ENCODE measurements at places on chromosomes 1 and 21.

- no peak for DNase-seq
Measured at GRCh38 chr1:63983391-63984256, 209.8 kb downstream of the ROR1 start.

DNA sequence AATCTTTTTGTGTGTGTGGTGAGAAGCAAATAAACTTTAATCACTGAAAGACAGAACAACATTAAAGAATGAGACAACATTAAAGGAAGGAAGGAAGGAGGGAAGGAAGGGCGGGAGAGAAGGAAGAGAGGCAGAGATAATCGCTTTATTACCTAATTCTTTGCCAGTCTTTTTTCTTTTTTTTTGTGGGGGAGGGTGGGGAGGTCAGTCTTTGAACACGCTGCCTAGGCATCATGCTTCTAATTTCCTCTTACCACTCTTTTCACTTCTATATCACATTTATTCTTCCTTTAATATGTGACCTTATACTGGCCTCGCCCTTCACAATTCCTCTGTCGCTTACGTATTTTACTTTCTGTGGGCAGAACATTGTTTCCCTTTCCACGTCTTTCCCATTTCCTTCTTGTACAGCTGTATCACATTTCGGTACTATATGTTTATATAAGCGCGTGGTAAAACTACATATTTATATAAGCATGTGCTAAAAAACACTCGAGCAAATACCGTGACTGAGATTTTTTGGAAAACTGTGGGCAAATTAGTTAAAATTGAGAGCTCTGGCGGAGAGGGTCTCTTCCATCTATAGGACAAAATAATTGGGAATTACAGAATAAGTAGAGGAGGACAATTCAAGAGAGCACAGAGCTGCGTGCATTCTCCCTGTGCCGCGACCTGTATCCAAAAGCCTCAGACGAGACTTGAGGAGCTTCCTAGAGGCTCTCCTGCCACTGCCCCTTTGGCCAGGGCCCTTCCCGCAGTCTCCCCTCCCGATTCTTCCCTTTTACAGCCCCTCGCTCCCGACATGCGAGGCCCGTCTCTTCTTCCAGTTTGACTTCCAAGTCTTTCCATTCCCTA lies 823 bp upstream of the PRKAA2 start:
- DNase-seq = no peak

- peak; percentile 39 for DNase-seq
Measured at GRCh38 chr1:35660581-35661473, 19.5 kb upstream of the PSMB2 start.

DNA sequence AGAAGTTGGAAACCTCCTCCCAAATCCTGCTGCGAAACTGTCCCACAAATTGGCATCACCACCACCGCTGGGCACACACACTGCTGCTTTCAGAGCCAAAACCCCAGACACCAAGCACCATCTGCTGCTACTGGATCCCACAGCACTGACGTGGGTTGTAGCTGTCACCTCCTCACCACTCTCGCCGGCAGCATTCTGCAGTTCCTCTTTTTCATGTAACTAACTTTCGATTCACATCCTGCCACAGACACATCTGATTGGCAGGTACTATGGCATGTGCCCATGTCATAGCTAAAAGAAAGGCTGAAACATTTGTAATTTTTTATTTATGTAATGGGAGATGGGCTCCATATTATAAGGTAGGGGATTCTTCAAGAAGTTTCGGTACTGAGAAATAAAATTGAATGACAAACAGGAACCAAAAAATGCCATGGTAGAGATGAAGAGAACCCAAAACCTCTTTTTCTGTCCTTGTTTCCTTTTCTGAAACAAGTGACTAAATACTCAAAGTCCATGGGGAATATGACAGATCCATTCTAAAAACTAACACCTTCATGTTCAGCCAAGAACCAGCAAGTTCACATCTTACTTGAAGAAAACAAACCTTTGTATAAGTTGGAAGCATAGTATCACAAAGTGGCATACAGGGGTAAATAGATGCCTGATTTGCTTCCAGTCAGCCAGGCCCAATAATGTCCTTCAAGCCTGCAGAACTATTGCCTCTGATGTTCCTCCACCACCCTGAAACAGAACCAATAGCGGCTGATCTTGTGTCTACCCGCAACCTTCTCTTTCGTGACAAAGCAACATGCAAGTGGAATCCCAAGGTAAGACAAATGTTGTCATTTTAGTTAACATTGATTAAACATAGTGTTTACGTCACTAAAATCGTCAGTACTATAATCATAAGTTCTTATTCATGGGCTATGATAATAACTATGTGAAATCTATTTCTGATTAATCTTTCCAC lies 26.6 kb upstream of the RGS13 start:
- DNase-seq = peak; percentile 94

- DNase-seq = peak; percentile 23
Measured at GRCh38 chr1:64675718-64676345, 69.0 kb upstream of the RAVER2 start.

DNA sequence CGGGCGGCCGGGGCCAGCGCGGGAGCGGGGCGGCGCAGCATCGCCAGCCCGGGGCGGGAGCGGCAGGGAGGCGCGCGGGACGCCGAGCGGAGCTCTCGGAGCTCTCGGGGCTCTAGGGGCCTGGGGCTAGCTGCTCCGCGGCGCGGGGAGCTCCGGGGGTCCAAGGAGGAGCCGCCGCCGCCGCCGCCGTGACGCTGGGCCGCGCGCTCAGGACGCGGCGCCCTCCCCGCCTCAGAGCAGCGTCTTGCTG lies 147 bp downstream of the CLSTN1 start:
- DNase-seq = no peak

GRCh38 chr1:179973198-179974110 lies 18.8 kb downstream of the CEP350 start:
- peak; percentile 41 for DNase-seq

- peak; percentile 97 for DNase-seq
Measured at GRCh38 chr1:234841710-234842231, 231.8 kb upstream of the IRF2BP2 start.

DNA sequence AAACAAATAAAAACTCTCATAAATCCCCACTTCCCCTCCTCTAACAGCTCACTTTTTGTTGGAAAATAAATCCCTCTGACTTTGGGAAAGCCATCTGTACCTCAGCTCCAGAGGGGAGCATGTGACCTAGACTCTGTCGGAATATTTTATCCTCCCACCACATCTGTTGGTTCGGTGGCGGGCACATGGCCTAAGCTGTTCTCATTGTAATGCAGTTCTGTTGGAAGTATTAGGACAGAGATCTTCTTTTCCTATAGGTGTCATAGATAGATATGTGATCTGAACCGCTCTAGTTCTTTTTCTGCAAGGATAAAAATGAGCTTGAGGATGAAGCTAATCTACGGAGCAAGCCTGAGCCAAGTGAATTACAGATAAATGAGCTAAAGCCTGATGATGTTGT lies 50.5 kb upstream of the EPS8L3 start:
- DNase-seq = no peak

DNA sequence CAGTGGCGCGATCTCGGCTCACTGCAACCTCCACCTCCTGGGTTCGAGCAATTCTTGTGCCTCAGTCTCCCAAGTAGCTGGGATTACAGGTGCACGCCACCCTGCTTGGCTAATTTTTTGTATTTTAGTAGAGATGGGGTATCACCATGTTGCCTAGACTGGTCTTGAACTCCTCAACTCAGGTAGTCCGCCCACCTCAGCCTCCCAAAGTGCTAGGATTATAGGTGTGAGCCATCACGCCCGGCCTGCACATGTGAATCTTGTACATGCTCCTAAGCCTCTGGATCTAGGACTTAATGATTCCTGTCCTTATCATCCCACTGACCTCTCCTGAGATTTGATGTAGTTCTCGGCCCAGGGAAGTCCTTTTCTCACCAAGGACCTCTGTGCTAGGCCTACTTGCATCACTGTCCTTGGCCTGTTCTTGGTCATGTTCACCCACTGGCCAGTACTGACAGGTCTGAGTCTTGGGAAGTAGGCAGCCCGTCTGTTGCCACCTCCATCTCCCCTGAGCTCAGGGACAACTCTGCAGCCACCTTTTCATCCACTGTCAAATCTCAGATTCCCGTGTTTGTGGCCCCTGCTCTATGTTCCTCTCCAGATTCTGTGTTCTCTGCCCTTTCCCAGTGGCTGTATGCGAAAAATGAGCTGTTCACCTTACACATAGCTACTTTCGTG lies 9.4 kb downstream of the HYI start:
- DNase-seq = no peak

- no peak for DNase-seq
Measured at GRCh38 chr1:243719476-243719875, 130.6 kb downstream of the AKT3 start.

GRCh38 chr21:32299695-32300094 lies 1.0 kb downstream of the MRAP start:
- DNase-seq = no peak

- peak; percentile 92 for DNase-seq
Measured at GRCh38 chr1:117758444-117759316, 152.8 kb downstream of the TENT5C start.

- DNase-seq = no peak
Measured at GRCh38 chr1:246726255-246726679, 2.1 kb downstream of the SCCPDH start.

GRCh38 chr21:44952929-44953627 lies 13.2 kb downstream of the SLX9 start:
- no peak for DNase-seq

GRCh38 chr1:156421062-156421938 lies 52.3 kb downstream of the RHBG start:
- no peak for DNase-seq

GRCh38 chr1:67170751-67171573 lies 4.7 kb downstream of the IL23R start:
- DNase-seq = no peak

DNA sequence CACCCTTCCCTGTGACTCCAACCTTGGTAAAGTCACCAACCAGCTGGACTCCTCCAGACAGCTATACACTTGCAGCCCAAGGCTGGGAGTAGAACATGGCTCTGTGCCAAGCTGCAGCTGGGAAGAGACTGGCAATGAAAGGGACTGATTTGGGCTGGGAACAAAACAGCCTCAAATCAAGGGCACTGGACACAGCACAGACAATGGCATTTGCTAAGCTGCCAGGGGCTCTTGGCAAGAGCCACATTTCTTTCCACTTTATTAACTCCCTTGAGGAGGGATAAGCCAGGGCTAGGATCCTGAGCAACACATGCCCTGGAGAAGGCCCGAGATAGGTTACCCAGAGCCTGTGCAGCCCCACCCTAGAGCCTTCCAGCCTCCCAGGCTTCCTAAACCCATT lies 12.0 kb downstream of the SYT11 start:
- no peak for DNase-seq

DNA sequence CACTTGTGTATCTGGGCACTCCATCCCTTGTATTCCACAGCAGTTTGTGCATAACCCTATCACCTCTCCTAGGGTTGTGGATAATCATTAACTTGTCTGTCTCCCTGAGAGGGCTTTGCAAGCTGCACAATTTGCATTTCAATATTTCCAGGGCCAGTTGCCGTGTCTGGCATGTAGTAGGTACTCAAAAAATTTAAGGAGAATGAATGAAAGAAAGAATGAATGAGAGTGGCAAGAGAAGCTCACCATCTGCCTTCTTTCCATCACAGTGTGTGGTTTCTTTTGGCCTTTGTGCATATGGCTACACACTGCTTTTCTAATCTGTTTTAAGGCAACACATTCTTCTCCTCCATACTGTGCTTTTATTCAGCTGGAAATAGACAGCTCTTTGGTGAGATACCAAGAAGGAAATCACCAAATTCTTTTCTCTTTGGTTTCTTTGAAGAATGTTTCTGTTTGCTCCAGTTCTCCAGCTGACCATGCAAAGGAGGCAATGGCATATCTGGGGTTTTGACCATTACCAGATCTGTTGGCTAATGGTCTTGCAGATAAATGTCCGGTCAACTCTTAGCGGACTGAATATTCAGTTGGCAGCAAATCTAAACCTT lies 49.4 kb downstream of the NGF start:
- no peak for DNase-seq

DNA sequence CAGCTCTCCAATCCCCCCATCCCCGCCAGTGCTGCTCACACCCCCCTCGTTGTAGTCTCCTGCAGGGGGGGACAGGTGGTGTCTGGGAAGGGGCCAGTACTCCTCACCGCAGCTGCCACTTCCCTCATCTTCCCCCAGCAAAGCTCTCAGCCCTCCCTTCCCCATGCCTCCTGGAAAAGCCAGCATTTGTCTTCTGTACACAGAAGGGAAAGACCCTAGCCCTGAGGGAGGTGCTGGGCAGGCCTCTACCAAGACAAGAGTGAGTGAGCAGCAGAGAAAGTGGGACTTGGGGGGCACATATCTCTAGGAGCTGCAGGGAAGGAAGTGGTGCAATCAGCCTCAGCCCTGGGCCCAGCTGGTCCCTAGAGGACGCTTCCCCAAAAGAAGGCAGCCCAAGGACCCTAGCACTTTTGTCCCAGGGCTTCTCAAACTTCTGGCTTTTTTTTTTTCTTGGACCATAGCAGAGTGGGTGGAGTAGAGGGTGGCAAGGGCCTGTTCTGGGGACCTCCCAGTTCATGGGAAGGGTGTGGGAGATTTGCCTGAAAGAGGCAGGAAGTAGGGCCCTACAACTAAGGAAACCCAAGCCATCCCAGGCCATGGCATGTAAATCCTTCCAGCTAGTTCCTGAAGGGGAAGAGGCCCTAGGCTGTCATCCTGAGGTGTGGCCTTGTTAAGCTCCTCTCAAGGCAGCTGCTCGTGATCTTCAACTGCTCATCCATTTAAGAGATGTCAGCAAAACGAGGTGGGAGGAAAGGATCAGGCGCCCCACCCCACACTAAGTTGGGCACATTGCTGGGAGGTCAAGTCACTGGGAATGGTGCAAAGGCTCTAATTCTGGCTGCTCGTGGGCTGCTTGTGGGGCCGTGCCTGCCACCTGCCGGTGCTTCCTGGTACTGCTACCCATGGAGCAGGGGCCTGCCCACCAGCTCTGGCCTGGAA lies 12.6 kb downstream of the ZC3H12A start:
- peak; percentile 77 for DNase-seq

GRCh38 chr1:30780409-30780808 lies 22.8 kb upstream of the LAPTM5 start:
- no peak for DNase-seq

- peak; percentile 13 for DNase-seq
Measured at GRCh38 chr1:235004276-235004675, 124.4 kb downstream of the TOMM20 start.

GRCh38 chr1:11472741-11473140 lies 6.2 kb upstream of the DISP3 start:
- DNase-seq = no peak

- DNase-seq = no peak
Measured at GRCh38 chr21:34950980-34951379, 98.1 kb downstream of the RUNX1 start.

GRCh38 chr1:35637401-35637809 lies 3.9 kb downstream of the PSMB2 start:
- peak; percentile 91 for DNase-seq

- no peak for DNase-seq
Measured at GRCh38 chr1:53165408-53165961, 23.0 kb upstream of the SLC1A7 start.

- DNase-seq = no peak
Measured at GRCh38 chr1:118987468-118988185, 516 bp downstream of the TBX15 start.

DNA sequence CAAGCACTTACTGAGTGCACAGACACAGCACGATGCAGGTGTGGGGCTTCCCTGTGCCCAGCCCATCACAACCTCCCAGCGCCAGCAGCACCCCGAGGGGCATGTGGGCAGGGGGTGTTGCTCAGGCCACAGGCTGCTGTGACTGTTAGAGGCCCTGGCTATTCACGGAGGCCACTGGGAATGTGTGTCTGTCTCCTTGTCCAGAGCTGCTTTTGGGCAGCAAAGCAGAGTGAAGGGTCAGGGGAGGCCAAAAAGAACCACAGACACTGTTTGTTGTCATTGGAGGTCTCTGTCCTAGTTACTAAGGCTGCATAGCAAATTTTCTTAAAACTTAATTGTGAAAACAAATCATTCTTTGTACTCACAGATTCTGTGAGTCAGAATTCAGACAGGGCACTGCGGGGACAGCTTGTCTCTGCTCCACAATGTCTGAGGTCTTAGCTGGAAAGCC lies 49.6 kb downstream of the TNFRSF8 start:
- no peak for DNase-seq
